KBM-7 (cell line): ENCODE measurements at places on chromosomes 2 and 18.
A peak's percentile ranks its signal among the peaks of the same experiment; 100 is the strongest.

DNA sequence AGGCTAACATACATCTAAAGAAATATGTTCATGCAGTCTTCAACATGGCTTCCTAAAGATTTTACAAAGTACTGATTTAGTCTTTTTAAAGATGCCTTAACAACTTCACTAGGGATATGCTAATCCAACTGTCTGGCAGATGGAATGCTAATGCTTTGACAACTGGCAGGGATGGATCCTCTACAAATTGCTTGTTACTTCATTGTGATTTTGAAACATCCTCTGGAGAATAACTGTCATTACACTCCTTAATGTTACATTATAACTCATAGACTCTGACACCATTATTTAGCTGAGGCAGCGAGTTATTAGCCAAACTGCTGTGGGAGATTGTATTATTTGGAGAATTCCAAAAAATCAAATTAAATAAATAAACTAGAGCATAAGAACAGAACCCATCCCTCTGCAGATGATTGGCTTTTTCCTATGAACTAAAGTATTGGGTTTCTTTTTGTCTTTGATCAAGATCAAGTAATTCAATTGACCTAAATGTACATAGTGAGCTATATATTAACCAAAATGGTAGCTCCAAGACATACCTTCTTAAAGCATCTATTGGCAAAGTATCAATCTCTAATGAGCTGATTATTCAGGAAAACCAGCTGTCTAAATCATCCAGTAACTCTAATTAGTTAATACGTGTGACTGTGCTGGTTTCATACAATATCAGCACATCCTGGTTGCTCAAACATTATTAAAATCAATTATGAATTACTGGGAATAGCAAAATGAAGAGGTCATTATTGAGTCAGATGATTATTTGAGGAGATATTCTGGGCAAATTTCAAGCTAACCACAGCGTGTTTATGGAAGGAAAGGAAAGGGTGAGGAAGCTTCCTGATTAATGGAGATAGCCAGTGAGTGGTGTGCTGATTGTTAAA is 321.3 kb upstream of the TFPI start:
- no peak for DNase-seq

GRCh38 chr2:108579623-108580022 is 45.4 kb downstream of the LIMS1 start:
- no peak for DNase-seq

- DNase-seq, result no peak
These were observed 53.0 kb downstream of the GRB14 start for GRCh38 chr2:164568317-164568716.

DNA sequence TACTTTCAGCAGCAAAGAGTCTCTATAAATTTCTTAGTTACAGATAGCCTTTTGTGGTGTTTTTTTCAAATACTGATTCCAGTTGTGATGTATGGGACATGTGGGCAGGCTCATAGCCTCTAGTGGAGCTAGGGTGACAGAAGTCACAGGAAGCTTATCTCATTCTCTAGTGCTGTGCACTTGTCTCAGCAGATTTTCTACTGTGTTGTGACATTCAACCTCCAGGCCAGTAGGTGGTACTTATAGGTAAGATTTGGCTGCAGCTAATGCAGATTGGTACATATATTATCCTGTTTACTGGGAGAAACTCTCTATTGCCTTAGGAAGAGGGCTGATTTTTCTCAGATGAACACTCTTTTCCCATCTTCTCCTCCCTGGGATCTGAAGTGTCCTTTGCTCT is 176.2 kb downstream of the CALCRL start:
- DNase-seq, result no peak

GRCh38 chr2:26846334-26847306 is 1.3 kb upstream of the DPYSL5 start:
- DNase-seq, result peak; percentile 73

DNA sequence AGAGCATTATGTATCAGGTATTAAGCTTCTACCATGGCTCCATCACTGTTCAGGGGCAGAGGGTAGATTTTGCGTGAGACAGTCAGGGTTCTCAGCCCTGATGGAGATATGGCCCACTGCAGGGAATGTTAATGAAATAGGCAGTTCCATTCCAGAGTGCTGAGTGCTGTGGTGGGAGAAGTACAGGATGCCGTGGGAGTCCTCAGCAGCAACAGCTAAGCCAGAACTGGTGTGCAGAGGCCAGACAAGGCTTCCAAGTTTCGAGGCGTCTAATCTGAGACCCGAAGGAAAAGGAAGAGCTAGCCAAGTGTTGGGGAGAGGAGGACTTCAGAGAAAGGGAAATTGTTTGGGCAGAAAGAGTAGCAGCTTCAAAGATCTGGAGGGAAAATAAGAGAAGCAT is 30.2 kb upstream of the MAPRE2 start:
- no peak for DNase-seq

DNA sequence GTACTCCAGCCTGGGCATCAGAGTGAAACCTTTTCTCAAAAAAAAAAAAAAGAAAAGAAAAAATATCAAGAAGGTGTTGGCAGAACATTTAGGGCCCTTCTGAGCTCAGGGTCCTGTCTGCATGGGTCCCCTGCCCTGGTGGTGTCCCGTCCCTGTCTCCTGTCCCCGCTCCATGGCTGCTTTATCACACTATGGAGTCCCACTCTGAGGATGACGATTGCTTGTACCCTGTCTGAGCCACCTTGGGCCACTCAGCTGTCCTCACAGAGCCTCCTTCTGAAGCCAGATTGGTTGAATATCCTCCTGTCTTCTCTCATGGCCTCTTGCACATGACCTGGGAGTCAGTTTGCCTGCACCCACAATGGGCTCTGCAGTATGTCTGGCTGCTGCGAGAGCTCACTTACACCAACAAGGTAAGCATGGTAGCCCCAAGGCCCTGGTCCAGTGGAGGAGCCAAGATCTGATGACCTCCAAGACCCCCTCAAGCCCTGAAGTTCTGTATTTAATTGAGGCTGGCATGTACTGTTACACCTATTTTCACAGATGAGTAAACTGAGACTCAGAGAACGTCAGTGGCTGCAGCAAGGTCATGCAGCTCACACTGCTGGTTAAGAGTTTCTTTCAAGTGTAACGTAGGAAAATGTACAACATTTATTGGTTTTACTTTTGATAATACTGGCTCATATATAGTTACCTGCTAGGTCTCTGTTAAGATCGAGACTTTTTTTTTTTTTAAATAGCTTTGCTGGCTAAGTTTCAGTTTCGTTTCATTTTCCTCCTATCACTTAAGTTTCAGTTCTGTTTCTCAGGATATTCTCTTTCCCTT is 16.9 kb upstream of the ZCCHC2 start:
- DNase-seq, result peak; percentile 60

DNA sequence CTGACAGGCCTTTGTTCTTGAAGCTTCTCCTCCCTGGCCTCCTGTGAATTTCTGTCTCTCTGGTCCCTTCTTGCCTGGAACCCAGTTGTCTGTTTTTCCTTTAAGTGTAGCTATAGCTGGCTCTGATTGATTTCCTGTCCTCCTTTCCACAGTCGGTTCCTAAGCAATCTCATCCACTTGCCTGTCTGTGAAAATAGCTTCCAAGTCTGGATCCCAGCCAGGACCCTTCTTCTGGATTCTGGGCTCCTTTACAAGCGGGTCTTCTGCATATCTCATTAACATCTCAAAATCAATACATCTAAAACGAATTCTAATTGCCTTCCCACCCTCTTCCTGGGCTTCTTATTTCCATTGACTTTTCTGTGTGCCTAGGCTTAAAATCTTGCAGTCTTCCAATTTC is 124.9 kb downstream of the DAW1 start:
- no peak for DNase-seq

DNA sequence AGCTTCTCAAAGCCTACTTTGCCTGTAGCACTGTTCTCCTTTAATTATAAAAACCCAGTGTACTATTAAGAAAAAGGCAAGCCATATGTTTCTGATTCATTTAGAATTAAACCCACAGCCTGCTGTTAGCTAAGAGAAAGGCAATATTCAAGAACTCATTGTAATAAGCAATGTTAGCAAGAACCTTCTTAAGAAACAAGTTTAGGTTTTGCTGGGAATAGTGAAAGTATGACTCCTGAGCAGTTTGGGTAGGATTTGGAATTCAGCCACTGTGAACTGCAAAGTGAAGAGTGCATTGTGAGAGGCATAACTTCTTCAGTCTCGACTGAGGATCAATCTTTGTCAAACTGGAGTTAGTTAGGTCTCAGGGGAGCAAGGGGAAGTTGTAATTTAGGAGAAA is 206.5 kb upstream of the NT5C1B start:
- DNase-seq, result no peak

DNA sequence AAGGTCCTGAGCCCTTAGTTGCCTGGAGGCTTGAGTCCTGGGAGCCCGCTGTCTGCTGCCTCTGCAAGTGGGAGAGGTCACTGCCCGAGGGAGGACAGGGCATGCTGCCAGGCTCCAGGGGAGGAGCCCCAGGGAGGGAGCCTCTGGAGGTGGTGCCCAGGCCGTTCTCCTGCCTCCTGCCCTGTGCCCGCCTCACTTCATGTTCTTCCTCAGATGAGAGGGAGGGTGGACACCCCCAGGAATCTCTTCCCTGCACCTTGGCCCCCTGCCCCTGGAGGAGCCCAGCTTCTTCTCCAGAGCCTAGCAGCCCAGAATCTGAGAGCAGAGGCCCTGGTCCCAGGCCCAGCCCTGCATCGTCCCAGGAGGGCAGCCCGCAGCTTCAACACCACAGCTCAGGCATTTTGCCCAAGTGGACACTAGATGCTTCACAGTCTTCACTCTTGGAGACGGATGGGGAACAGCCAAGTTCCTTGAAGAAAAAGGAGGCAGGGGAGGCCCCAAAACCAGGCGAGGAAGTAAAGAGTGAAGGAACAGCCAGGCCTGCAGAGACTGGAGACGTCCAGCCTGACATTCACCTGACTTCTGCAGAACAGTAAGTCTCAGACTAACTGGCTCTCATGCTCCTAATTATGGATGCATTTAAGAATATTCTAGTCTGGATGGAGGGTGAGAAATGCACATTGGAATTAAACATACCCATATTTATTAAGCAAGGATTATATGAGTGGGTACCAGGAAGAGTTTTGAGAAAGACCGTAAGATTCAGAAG is 12.1 kb downstream of the PSD4 start:
- DNase-seq, result no peak

- no peak for DNase-seq
These were observed 123.9 kb upstream of the FAM136A start for GRCh38 chr2:70425682-70426301.

DNA sequence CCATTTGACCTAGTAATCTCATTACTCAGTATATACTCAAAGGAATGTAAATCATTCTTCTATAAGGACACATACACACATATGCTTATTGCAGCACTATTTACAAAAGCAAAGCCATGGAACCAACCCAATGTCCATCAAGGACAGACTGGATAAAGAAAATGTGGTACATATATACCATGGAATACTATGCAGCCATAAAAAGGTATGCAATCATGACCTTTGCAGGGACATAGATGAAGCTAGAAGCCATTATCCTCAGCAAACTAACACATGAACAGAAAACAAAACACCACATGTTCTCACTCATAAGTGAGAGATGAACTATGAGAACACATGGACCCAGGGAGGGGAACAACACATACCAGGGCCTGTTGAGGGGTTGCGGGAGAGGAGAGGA is 214.5 kb downstream of the NBAS start:
- no peak for DNase-seq

DNA sequence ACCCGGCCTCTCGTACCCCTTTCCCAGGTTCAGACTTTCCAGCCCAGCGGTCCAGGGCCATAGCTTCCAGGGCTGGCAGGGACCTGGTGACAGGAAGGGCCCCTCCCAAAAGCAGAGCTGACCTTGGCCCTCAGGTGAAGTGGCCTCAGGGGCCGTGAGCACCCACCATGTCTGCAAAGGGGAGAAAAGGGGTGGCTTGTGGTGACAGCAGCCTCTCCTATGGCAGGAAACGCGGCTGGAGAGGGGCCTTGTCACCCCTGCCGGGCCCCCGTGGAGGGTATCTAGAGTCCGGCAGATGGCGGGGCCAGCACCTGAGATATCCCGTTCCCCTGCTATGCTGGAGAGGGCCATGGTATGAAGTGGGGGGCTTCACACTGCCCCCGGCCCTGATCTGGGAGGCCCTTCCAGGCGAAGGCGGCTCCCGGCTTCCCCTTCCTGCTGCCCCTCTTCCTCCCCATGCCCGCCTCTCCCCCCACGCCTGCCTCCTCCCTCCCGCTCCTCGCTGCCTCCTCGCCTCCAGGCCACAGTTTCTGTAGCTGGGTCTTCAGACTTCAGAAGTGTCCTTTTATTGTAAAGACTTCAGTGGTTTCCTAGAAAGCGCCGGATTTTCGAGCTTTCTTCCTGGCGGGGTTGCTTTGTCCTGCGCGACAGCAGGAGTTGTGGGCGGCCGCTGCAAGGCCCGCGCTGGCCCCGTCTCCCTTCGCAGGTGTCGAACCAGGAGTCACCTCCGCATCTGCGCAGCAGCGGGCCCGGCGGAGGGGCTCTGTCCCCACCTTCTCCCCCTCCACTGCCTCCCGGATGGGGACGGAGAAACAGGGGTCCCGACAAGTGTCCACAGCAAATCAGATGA is 240.5 kb upstream of the MYT1L start:
- DNase-seq, result no peak

DNA sequence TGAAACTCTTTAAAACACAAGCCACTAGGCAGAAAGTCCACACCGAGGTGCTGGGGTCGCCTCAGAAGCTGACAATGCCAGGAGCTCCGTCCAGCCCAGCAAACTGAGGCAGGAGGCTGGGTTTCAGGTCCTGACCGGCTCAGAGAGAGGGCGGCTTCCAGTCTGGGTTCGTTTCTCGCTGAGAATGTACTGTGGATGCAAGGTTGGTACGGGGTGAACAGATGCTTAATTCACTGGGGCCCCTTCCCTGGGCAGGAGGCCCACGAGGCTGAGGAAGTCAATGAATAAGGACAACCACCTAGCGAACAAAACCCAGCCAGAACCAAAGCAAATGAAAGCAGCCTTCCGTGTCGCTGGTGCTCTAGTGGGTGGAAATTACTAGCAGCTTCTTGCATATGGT is 142.0 kb downstream of the RTP5 start:
- no peak for DNase-seq

GRCh38 chr2:150733051-150733618 is 245.7 kb upstream of the RND3 start:
- DNase-seq, result no peak

GRCh38 chr18:23504720-23505119 is 1.4 kb downstream of the RMC1 start:
- no peak for DNase-seq

DNA sequence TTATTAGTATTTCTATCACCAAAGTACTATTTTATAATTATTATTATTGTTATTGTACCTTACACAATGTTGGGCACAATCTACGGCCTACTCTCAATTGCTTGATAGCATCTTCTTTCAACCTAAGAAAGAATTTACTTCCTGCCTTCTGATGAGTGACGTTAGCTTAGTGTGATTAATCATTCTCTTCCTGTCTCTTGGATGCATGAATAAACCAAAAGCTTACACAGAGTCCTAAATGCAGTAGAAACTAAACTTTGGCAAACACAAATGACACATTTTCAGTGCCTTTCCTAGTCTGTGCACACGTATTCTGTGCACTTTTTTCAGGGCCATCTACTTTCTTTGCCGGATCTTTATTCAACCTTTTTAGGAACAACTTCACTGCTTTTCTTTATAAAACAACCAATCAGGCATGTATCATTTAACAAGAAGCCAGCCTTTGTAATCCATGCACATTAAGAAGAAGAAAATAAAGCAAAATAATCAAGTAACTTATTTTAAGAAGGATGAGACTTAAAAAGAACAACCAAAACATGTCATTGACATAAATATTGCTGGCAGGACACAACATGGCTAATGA is 19.1 kb downstream of the TRAK2 start:
- no peak for DNase-seq

- DNase-seq, result no peak
These were observed 135.0 kb downstream of the IKZF2 start for GRCh38 chr2:213016166-213016983.
